ENCODE measurements at places on chromosomes 1 and 21. TPM values are rescaled to one million over a fixed set of nuclear protein-coding genes. Genes with fewer than 3 reads are reported as not detected.

DNA sequence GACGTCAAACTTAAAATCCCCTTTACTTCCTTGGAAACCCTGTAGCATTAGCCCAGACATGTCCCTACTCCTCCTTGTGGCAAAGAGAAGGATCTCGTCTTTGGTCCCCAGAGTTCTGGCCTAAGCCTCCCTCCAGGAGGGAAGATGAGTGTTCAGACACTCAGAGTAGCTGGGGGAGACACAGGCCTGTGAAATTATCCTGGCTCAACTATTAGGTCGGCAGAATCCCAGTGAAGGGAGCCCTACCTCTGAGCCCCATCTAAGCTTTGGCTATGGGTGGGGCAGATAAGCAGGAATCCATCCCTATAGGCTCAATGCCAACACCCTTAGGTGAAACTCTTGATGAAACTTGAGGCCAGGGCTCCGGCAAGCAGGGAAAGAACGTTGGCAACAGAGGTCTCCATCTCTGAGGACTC is 1.7 kb upstream of the SFN start:
- DNase-seq = no peak

- DNase-seq = no peak
Measured at GRCh38 chr21:43972850-43973633, 39.1 kb upstream of the TRAPPC10 start.

GRCh38 chr1:154492115-154492514 is 9.9 kb upstream of the TDRD10 start:
- no peak for DNase-seq

- DNase-seq = no peak
Measured at GRCh38 chr1:214360525-214361164, 79.7 kb downstream of the SMYD2 start.

The SLC45A3 gene
- 3.0 TPM for total RNA-seq

Measured in Panc1 (cell line).